ENCODE measurements at places on chromosomes 1 and 21.

DNA sequence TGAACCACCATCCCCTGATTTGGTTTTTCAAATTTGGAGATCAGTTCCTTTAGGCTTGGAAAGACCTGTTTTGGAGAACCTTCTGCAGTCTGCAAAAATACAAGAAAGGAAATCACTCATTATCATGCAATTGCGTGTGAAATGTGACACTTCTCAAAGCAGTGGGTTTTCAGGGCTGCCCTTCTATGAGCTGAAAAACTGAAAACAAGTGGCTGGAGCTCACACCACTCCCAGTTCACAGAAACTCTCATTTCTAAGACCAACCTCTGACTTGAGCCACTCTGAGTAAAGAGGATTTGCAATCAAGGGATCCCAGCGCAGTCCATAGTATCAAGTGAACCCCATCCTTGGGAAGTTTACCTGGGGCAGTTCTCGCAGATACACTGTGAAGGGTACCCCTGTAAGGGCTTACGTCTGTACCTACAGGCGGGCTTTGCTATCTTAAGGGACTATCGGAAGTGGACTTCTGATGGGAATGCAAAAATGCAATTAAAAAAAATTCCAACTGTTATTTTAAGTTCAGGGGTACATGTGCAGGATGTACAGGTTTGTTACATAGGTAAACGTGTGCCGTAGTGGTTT lies 12.8 kb downstream of the SH2D1B start:
- no peak for DNase-seq

DNA sequence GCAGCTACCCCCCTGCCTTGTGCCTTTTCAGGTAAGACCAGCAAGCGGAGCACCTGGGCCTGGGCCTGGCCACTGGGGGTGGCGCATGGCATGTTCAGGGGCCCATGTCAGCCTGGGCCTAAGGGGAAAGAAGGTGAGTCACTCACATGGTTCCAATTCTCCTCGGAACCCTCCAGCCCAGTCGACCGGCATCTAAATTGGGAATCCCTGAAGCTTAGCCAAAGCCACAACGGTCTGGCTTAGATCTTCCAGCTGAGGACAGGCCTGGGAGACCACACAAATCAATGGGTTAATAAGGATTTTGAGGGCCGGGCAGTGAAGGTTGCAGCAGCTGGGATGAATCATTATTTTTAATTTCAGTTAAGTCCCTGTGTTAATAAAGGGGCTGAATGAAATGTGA lies 145.1 kb upstream of the SMYD2 start:
- DNase-seq: no peak

DNA sequence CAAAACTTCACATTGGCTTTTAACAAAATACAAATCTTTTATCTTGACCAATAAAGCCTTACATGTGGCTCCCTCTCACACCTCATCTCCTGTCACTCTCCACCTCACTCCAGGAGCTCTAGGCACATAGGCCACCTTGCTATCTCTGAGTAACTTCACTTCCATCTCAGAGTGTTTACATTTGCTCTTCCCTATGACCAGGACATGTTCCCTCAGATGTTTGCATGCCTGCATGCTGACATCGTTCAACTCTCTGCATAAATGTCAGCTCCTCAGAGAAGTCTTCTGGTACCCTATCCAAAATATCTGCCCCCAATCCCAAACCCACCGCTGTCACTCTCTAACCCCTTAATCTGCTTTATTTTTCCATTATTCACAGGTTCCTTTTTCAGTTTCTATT lies 110.9 kb downstream of the TOMM20 start:
- no peak for DNase-seq

DNA sequence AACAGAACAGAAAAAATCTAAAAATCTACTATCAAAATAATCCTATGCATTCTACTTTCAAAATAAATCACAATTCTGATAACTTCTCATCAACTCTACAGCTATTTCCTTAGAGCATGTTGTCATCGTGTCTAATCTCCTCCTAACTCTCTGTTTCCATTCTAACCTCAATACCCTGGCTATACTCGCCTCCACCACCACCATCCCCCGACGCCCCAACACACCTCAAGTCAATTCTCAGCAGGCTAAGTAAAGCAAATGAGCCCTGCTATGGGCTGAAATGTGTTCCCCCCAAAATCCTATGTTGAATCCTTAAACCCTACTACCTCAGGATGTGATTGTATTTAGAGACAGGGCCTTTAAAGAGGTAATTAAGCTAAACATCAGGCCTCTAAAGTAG lies 34.6 kb downstream of the NRDC start:
- peak; percentile 24 for DNase-seq

- no peak for DNase-seq
These were observed 30.5 kb downstream of the NRIP1 start for GRCh38 chr21:15034126-15034853.

- no peak for DNase-seq
These were observed 288.0 kb downstream of the PBX1 start for GRCh38 chr1:164846731-164847691.

DNA sequence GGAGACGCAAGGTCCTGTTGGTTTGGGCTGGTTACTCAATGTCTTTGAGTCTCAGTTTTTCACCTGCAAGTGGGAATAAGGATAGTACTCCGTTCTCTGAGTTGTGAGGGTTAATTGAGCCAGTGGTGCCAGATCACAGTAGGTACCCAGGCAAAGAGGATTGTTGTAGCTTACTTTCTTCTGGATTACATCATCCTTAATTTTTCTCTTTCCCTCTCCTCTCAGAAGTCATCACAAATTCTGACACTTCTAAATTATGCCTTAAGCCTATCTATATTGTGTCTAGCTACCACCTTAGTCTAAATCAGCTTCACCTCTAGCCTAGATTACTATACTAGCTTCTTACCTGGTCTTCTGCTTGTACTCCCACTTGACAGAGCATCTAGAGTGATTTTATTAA lies 149.5 kb downstream of the ROR1 start:
- no peak for DNase-seq

- DNase-seq: no peak
These were observed 594.4 kb downstream of the MATN1 start for GRCh38 chr1:30129001-30129408.

DNA sequence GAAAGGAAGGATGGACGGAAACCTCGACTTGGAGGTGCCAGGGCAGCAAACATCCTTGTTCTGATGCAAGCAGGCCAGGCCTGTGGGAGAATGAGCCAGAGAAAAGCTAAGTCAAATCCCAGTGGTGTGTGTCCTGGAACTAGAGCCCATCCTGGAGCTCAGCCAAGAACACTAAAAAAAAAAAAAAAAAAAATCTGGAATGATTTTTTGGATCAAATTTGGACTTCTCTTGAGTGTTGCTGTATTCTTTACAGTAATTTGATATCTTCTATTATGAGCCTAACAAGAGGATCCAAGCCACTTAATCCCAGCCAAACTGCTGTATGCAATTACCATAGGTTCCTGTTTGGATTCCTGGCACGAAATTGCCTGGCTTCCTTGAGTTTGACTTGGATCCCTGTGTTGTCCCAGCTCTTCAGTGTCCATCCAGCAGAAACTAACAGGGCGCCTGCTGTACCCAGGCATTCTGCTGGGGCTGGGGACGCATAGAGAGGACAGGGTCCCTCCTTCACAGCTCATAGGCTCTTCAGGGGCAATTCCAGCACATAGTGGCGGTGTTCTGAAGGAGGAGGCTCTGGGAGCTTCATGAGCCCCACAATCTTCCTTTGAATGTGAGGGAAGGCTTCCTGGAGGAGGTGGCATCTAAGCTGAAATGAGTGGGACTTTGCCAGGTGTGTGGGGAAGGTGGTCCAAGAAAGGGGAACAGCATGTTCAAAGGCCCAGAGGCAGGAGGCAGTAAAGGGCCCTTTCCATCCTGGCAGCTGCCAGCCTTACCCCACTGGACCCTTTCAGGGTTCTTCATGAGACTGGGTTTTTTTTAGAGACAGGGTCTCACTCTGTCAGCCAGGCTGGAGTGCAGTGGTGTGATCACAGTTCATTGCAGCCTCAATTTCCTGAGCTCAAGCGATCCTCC lies 24.7 kb downstream of the EPHX1 start:
- DNase-seq: no peak

DNA sequence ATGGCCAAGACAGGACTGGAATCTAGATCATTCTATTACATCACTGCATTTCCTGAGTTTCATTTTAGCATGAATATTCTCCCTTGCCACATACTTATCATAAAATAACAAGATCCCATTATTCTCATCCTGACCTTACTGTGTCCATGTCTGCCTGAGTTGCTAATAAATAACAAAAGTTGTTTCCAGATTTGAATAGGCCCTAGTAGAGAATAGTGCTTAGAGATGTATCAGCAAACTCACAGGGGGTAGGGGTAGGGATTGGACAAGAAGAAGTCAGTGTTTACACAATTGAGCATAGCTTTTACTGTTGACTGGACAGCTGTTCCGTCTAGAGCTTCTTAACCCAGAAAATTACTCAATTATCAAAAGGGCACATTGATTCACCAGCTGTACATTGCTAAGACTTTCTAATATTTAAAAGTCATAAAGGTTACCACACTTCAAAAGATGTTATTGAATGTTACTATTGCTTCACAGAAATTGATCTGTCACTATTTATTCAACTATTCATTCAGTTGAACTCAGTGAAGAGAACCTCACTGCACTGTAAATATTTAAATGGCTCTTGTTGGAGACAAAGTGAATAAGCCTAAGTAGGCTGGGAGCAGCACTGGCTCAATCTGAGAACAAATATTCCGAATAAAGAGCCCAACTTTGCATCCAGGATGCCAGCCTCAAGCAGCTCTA lies 121.9 kb downstream of the NRIP1 start:
- DNase-seq: no peak

DNA sequence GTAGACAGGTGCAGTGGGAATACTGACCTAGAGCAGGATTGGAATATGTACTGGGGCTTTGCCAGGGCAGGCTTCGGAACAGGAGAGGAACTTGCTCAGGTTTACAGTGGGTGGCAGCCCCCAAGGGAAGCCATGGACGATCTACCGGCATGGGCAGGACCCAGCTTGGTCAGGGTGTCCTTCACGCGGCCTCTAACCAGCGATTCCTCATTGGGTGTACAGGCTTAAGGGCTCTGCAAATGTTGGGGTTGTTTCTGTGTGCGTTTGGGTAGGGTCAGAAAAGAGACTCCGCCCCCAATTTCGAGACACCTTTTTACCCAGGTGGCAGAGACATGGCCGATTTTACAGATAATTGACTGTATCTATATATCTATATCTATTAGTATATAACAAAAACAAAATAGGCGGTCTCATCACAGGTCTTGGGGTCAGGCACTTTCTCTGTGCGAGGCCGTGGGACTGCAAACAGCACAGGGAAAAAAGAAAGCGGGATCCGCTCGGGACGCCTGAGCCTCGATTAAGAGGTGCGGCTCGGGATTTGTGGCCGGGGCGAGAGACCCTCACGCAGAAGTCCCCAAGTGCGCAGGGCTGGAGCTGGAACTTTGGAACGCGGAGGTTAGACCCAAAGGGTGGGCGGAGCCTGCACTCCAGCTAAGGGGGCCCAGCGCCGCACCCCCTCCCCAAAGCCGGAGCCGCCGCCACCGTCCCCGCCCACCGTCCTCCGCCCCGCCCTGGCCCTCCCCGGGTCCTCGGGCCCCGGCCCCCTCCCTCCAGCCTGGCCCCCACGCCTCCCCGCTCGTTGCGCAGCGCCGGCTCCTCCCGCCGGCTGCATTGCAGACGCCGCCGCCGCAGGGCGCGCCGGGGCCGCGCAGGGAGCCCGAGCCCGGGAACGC lies 67.5 kb upstream of the VAMP3 start:
- peak; percentile 12 for DNase-seq

DNA sequence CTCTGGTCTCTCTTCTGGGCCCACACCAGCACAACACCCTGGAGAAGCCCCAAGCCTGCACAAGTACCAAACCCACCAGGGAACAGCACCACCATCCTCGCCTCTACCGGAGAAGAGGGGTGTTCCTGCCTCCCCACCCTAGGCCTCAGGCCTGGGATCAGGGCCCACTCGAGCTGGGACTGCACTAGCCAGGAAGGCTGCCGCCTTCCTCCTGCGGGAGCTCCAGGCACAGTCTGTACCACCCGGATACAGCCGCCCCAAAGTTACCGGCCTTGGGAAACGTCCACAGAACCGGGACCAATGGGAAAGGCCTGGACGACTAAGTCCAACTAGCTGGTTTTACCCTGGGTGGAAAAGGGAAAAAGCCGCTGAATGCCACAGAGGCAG lies 3.4 kb downstream of the TAL1 start:
- DNase-seq: no peak

DNA sequence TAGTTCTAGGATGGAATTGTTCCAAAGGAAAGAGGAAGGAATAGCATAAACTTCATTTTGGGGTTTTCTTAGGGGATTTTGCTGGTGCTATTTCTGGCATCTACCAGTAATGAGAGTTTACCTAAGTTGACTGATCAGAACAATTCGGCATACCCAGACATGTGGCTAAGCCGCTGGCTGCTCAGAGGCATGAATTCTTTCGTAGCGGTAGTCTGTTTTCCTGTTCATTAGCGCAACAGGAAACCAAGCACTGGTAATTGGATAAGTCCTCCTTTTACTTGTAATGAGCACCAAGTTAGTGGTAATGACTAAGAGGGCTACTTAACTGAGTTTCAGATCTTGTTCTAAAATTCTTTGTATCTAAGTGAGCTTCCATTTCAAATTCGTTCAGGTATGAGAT lies 38.6 kb downstream of the C21orf91 start:
- DNase-seq: no peak

- no peak for DNase-seq
These were observed 4.1 kb downstream of the GPSM2 start for GRCh38 chr1:108880850-108881249.

DNA sequence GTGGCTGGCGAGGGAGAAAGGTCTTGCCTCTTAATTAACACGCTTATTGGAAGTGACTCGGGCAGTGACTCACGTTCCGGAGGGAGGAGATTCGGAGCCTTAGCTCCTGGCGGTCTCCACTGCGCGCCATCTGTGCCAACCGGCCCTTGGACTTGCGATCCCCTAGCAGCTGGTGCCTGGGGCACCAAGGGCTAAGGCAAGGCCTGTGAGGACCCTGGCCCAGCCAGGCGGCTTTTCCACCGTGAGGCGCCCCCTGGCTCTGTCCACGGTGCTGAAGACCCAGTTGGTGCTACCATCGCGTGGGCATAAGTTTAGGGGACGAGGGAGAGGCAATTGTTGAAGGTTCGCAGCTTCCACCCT lies 1.3 kb upstream of the SYT6 start:
- DNase-seq: peak; percentile 11

DNA sequence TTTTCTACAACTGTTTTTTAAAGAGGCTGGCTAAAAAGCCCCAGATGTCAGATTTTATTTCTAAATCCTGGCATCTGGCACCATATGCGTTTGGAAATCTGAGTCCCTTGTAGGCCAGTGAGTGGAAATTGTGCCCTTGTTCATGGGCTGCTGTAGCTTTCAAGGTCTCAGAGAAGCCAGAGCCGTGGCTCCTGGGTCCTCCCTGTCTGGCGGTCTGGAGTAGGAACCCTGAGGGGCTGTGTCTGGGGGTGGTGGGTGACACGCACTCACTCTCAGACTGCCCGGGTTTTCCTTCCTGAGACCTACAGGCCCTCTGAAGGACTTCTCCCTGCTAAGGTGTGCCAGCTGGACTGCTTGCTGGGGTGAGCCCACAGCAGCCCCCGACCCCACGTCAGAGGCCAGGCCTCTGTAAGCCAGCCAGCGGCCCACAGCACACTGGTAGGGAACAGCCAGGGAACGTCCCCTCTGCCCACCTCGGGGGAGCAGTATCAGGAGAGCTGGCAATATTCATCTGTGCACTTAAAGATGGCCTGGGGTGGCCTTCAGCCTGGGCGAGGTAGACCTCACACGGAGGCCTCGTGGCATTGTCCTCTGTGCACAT lies 151.5 kb downstream of the PEX14 start:
- DNase-seq: no peak

- no peak for DNase-seq
These were observed 25.9 kb downstream of the ITSN1 start for GRCh38 chr21:33668180-33668579.

GRCh38 chr1:96370757-96371156 lies 350.8 kb upstream of the PTBP2 start:
- no peak for DNase-seq

Data from activated naive CD8-positive, alpha-beta T cell treated with anti-CD3 and anti-CD28 coated beads, Interleukin-2, amount 50 U/mL, for 24 hours (primary cell).